ENCODE measurements at places on chromosomes 7 and 10.

DNA sequence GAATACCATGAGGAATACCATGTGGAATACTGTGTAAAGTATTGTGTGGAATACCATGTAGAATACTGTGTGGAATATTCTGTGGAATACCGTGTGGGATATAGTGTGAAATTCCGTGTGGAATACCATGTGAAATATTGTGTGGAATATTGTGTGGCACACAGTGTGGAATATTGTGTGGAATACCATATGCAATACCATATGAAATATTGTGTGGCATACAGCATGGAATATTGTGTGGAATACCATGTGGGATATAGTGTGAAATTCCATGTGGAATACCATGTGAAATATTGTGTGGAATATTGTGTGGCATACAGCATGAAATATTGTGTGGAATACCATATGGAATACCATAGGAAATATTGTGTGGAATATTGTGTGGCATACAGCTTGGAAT is 135.1 kb upstream of the CHST15 start:
- no peak for DNase-seq

DNA sequence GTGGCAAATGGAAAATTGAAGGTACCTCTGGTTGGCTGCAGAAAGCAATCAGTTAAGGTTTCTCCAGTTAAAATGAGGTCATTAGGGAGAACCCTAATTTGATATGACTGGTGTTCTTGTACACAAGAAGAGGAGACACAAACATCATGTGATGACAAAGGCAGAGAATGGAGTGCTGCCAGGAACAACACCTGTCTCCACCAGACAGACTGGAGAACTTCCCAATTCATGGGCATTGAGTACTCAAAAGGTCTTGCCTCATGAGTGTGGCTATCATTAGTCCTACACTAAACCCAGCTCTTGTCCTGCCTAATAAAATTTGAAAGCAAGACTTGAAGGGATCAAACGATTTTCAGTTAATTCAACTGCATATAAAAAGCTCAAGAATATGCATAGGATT is 152.6 kb downstream of the PTPN20 start:
- no peak for DNase-seq

DNA sequence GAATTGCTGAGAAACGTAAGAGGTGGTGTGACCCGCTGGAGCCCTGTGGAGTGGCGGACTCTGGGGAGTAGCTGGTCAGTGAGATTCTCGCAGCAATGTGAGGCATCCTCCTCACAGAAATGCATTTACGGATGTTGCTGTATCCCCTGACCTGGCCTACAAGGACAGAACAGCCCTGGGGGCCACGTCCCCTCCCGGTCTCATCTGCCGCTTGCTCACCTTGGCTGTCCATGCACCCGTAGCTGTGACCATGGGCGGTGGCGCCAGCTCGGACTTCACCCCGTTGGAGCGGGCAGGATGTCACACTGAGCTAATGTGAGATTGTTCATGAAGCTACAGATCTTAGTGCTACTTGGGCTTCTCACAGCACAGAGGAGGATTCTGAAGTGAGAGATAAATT is 193.8 kb downstream of the EBF3 start:
- no peak for DNase-seq

DNA sequence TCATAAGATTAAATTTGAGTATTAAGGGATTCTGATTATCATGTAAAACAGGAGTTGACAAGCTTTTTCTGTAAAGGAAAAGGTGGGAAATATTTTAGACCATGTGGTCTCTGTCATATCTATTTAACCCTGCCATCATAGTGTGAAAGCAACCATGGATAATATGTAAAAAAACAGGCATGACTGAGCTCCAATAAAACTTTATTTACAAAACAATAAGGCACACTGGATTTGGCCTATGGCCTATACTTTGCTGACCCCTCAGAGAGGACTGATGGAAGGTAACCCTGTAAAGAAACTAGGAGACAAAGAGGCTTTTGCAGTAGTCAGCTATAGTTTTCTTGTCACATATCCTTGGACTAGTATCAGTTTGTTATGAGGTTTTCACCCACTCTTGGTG is 130.5 kb upstream of the CDK13 start:
- no peak for DNase-seq

DNA sequence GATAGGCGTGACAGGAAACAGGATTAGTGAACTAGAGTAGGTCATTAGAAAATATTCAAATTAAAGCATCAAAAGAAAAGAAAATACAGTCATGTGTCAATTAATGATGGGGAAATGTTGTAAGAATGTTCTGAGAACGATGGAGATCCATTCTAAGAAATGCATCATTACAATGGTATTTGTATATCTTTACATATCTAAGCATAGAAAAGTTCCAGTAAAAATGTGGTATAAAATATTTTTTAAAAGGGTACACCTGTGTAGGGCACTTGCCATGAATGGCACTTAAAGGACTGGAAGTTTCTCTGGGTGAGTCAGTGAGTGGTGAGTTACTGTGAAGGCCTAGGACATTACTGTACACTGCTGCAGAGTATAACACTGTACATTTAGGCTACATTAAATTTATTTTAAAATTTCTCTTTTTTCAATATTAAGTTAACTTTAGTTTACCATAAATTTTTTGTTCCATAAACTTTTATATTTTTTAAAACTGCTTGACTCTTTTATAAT is 282.5 kb downstream of the BMPER start:
- no peak for DNase-seq

- DNase-seq, result no peak
Observed at GRCh38 chr10:78401624-78402367, 368.1 kb downstream of the RPS24 start.

DNA sequence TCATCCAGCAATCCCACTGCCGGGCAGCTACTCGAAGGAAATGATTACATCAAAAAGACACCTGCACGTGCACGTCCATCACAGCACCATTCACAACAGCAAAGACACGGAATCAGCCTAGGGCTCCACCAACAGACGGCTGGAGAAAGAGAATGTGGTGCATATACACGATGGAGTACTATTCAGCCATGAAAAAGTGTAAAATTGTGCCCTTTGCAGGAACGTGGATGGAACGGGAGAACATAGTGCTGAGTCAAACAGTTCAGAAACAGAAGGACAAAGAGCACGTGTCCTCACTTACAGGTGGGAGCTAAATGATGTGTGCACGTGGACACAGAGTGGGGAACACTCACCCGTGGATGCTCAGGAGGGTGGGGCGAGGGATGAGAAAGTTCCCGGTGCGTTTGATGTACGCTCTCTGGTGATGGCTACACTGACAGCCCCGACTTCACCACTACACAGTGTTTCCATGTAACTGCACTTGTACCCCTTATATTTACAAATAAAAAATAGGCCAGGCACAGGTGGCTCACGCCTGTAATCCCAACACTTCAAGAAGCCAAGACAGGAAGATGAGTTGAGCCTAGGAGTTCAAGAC is 92.0 kb downstream of the PDGFA start:
- DNase-seq, result no peak

DNA sequence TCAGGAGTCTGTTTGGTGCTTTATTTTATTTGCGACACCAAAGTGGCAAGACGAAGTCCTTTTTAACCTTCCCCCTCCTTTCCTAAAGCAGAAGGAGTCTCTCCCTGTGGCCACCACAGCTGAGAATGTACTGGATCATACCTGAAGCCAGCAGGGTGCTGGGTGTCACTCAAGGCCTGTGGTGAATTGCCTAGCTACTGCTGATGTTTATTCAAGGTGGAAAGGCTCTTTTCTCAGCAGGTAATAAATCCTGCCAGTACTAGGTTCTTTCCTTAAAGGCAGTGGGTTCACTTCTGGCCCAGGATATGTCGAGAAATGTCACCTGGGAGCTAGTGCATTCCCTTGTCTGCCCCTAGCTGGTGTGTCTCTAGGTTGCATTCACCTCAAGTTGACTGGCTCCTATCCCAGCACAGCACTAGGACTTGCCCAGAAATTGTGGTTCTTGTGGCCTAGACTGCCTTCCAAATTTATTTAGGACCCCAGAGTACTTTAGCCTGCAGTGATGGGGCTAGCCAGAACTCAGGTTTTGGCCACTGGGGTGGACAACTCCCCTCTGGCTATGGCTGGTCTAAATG is 60.8 kb upstream of the FAM3C start:
- no peak for DNase-seq

GRCh38 chr7:135856356-135857144 is 107.9 kb upstream of the FAM180A start:
- DNase-seq, result peak; percentile 92

DNA sequence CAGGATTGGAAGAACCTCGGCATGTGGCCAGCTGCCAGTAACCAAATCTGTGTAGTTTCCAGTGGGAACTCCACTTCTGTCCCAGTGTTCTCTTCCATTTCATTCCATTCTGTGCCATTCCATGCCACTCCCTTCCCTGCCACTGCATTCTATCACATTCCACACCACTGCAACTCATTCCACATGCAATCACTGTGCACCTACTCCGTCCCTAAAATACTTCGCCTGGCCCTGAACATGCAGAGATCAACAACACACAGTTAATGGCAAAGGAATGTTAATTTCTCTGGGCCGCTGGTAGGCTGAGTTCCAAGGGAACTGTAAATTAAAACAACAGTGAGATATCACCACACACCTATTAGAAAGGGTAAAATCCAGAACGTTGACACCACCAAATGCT is 64.8 kb downstream of the AKR1B1 start:
- DNase-seq, result no peak

GRCh38 chr7:157238087-157238486 is 98.7 kb upstream of the DNAJB6 start:
- DNase-seq, result no peak

GRCh38 chr7:6648066-6648814 is 11.1 kb downstream of the ZNF316 start:
- DNase-seq, result no peak

DNA sequence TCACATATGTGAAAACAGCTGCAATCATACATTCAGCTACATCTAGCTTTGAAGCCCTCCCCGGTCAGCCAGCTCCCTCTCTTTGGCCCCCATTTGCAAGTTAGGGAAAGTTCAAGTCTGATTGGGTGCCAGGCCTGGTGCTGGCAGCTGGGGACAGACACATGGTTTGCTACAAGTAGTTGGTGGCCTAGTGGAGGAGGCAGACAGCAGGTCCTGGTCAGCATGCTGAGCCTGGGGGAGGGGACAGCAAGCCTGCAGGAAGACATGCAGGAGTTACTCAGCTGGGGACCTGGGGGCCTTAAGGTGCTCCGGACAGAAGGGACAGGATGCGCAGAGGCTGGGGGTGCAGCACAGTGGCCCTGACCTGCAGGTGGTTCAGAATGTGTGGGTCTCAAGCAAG is 956.9 kb upstream of the ZNF722 start:
- DNase-seq, result no peak

- no peak for DNase-seq
Observed at GRCh38 chr10:14779001-14779651, 4.4 kb upstream of the FAM107B start.

GRCh38 chr7:143882604-143883078 is 19.3 kb downstream of the TCAF1 start:
- peak; percentile 63 for DNase-seq

DNA sequence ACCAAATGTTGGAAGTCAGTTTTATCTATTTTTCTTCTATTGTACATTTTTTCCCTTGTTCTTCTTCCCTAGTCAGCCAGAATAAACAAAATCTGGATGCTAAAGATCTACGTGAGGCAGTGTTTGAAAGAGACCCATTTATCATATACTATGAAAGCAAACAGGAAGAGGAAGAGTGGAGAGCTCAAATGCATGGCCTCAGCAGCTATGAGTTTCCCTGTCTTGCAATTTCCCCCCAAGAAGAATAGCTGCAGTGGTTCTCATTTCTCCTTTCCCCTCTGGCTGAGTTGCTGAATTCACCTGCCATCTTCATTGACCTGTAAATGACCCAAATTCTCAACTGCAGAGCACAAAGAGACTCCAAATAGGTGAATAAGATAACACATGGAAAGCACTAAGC is 347.1 kb upstream of the NRP1 start:
- no peak for DNase-seq

DNA sequence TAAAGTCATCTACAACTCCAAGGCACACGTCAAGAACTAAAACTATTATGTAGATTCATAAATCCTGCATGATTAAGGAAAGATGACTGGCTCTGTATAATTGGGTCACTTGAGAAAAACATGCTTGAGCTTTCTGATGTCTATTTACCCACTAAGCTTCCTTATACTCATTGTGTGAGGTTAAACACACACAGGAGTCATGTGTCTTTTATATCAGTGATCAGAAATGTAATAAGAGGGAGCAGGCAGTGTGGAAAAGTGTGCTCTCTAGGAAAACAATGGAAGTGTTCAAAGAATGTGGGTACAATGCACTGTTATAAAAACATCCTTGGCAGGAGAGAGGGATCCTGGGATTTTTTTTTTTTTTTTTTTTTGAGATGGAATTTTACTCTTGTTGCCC is 108.6 kb upstream of the ARID5B start:
- no peak for DNase-seq

DNA sequence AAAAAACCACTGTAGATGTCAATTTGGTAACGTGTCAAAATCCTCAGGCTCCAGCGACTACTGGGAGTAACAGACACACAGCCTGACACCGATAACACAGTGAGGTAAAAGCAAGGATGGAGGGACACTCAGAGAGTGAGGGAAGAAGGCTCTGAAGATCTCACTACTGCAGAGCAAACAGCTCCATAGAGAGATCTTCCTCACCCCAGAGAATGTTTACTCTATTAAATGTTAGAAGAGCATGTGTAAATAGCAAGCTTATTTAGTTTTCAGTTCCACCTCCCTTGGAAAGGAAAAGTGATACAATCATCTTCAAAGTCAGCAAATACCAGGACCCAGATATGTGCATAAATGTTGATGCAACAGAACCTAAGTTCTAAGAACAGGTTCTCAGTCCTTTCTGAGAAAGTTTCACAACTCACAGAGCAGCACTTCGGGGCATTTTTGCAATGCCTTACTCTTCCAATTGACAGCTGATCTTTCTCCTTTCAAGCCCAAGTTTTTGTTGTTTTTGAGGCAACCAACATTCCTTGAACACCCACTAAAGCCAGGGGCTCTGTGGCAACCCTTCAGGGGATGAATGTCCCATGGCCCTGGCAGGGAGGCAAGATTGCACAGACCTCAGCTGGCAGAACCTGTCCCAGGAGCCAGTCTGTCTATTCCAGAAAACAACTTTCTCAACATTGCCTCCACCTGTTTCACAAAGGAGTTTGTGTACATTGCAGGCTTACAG is 177.4 kb downstream of the SFMBT2 start:
- no peak for DNase-seq

DNA sequence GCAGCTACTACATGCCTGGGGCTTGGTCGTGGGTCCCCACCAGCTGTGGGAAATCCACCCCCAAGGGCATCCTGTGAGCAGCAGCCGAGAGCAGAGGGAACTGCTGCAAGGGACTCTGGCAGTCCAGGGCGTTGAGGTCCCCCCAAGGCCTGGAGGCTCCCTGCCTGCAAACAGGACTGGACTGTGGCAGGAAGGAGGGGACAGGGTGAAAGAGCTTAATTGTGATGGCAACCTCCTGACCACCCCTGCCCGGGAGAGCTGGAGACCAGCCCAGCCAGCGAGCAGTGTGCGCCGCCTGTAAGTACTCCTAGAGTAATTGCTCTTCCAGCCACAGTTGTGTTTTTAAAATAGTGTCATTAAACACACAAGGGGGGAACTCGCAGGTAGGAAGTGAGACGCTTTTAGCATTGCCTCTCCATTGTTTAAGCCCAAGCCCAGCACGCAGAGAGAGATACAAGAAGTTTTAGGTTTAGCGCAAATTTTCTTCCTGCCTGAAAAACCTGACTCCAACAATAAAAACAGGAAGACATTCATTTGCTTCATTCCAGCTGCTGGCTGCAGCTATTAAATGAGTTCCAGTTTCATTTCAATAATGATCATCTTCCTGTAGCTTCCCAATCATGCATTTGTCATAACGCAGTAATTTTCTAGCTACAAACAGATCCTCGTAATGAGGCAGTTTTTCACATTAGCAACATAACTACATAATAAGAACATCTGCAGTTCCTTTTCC is 111.1 kb downstream of the EBF3 start:
- no peak for DNase-seq

GRCh38 chr10:90591629-90592028 is 266.2 kb downstream of the HTR7 start:
- DNase-seq, result no peak
